ENCODE measurements at places on chromosomes 1 and 21. TPM values are rescaled to one million over a fixed set of nuclear protein-coding genes. Genes with fewer than 3 reads are reported as not detected.

MTOR gene
- polyA plus RNA-seq: 4.3 TPM

TSACC gene
- not detected for polyA plus RNA-seq

DNA sequence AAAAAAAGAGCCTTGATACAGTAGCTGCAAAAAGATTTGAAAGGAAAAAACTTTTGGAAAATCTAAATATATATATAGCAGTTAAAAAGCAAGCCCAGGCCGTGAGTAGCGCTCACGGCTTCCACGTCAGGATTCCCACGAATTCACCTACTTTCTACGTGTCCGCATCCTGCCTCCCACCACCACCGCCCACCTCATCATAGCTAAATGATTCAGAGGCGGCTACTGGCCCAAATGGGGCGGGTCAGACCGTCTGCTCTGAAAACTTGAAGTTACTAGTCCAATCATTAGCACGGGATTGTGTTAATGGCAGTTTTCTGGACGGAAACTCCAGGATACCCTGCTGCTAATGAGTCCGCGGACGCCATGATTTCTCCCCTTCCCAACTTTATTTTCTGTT lies 1.3 kb upstream of the CCSAP start:
- DNase-seq: no peak

TEKT2 gene
- not detected for polyA plus RNA-seq

- DNase-seq: no peak
Measured at GRCh38 chr1:12582649-12583048, 35.4 kb downstream of the DHRS3 start.

DNA sequence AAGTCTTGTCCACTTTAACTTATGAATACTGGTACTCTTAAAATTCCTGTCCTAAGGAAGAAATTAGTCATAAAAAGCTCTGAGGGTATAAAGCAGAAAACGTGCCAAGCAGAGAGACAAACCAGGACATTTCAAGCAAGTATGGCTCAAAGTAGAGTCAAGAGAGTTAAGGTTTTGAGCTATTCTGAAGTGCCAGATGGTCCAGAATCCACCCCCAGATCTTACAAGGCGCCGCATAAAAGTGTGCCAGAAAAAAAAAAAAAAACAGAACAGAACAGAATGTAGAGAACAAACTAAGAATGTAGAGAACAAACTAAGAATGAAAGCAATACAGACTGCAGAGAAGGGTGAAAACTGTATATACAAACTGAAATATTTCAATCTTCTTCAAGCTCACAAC lies 12.5 kb downstream of the EPS15 start:
- DNase-seq: no peak

- DNase-seq: no peak
Measured at GRCh38 chr1:77783141-77783540, 3.7 kb downstream of the MIGA1 start.

DNA sequence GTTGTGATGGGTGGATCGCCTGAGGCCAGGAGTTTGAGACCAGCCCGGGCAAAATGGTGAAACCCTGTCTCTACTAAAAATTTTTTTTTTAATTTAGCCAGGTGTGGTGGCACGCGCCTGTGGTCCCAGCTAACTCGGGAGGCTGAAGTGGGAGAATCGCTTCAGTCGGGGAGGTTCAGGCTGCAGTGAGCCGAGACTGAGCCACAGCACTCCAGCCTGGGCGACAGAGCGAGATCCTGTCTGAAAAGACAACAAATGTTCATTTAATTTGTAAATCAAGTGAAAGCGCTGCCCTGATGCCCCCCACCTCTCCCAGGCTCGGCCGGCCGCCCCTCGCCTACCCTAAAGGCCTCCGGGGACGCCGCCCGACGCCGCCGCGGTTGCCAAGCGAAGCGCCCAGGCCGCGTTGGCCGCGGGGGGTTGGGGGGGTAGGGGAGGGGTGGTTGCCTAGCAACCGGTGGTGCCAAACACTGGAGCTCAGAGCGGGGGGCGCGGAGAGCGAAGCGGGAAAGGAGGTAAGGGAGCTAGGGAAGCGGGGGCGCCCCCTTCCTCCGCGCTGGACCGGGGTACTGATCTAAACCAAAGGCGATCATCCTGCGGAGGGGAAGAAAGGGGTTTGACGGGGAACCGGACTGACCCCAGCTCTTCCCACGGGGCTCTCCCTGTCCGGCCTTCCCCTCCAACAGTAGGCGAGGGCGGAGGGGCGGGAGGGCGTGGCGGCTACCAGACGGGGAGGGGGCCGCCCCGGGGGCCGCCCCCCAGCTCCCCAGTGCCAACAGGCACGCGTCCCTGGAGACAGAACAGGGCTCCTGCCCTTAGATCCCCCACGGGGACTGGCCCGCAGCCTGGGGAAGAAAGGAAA lies at the start of gene TEKT2:
TSS of gene TEKT2 (plus strand) at position 460 of the 862 bp plus-strand sequence. CDS start 828 bp downstream, outside the sequence.
- DNase-seq: peak; percentile 31
